ENCODE measurements at places on chromosomes 12 and 14. TPM values are rescaled to one million over a fixed set of nuclear protein-coding genes. Genes with fewer than 3 reads are reported as not detected.

The GLIPR1L1 gene
- not detected for total RNA-seq

GRCh38 chr12:104371043-104371870 is 67.7 kb downstream of the EID3 start:
- no peaks in the 10 kb centered on the region for H3K4me1 ChIP-seq
- H3K4me3 ChIP-seq: no peak overlapping the region
- no peak for DNase-seq
- H3K27ac ChIP-seq: no peak overlapping the region

- no peak overlapping the region for H3K27ac ChIP-seq
- no peak for DNase-seq
- H3K27me3 ChIP-seq: no peaks in the 10 kb centered on the region
- H3K36me3 ChIP-seq: peaks cover 14% of the 10 kb centered on the region
- H3K4me1 ChIP-seq: no peaks in the 10 kb centered on the region
These were observed 20.0 kb upstream of the DNAH10 start for GRCh38 chr12:123741937-123742572.

DNA sequence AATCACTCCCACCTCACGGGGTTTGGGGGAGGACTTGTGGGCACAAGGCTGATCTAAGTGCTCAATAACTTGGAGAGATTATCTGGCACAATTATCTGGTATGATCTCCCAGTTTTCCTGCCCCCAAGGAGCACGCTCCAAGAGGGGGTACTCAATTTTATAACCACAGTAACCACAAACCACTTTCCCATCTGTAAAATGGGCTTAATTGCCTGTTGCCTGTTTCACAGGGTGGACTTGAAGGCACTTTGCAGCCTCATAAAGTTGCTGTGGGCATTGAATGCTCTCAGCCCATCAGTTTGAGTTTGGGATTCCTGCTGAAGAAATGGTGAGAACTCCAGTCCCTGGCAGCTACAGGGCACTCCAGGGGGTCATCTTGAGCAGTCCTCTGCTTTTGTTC is 4.4 kb downstream of the SLC8B1 start:
- H3K36me3 ChIP-seq: no peaks in the 10 kb centered on the region
- no peak overlapping the region for H3K4me3 ChIP-seq
- H3K4me1 ChIP-seq: peaks cover 12% of the 10 kb centered on the region
- DNase-seq: no peak
- no peaks in the 10 kb centered on the region for H3K27me3 ChIP-seq

GRCh38 chr12:51082561-51083125 is 753 bp downstream of the CSRNP2 start:
- peak overlapping the region; percentile 98 for H3K27ac ChIP-seq
- no peaks in the 10 kb centered on the region for H3K36me3 ChIP-seq
- H3K27me3 ChIP-seq: no peaks in the 10 kb centered on the region
- H3K4me1 ChIP-seq: peaks cover 19% of the 10 kb centered on the region
- no peak for DNase-seq
